ENCODE measurements at places on chromosomes 12 and 14.

GRCh38 chr12:15278816-15279658, 43.3 kb upstream of the PTPRO start:
- no peak for DNase-seq

DNA sequence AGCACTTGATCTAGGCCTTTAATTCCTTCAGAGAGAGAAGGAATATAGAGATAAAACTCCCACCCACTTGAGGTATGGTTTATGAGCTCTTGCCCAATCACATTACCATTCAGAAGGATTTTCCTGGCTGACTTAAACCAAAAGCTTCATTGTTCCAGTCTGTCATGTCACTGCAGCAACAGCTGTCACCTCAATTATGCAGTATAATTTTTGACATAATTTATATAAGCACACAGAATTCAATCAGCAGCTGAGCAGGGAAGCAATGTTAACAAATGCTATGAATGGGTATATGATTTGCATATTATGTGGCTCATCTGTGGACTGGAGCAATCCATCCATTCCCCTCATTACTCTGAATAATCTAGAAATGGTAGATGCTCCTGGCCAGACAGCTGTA, 40.3 kb downstream of the CBX5 start:
- DNase-seq, result no peak

DNA sequence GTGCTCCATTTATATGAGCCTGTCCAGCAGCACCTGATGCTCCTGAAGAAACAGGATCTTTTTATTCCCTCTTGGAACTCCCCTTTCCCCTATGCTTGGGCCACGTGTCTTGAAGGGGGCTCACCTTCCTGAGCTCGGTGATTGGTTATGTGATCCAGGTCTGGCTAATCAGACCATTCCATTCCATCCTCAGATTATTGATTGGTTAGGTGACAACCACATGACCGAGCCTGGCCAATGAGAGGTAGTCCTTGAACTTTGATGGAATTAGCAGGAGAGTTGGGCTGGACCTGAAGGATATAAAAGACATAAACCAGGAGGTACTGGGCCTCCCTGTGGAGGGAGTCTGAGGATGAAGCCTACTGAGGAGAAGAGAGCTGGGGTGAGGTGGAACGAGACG, 216.6 kb upstream of the LHX5 start:
- no peak for DNase-seq

DNA sequence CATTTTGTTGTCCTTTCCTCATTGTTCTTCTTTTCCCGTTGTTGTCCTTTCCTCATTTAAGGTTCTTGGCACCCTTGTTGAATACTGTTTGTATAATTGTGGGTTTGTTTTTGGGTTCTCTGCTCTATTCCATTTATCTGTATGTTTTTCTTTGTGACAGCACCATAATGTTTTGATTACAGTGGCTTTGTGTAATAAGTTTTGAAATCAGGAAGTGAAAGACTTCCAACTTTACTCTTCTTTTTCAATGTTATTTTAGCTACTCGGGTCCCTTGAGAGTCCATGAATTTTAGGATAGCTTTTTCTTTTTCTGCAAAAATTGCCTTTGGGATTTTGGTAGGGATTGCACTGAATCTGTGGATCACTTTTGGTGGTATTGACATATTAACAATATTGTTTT, 28.1 kb downstream of the ETNK1 start:
- DNase-seq, result no peak

GRCh38 chr12:29048787-29049186, 100.3 kb upstream of the FAR2 start:
- no peak for DNase-seq

- DNase-seq, result no peak
Measured at GRCh38 chr14:88605594-88605993, 42.8 kb downstream of the ZC3H14 start.

DNA sequence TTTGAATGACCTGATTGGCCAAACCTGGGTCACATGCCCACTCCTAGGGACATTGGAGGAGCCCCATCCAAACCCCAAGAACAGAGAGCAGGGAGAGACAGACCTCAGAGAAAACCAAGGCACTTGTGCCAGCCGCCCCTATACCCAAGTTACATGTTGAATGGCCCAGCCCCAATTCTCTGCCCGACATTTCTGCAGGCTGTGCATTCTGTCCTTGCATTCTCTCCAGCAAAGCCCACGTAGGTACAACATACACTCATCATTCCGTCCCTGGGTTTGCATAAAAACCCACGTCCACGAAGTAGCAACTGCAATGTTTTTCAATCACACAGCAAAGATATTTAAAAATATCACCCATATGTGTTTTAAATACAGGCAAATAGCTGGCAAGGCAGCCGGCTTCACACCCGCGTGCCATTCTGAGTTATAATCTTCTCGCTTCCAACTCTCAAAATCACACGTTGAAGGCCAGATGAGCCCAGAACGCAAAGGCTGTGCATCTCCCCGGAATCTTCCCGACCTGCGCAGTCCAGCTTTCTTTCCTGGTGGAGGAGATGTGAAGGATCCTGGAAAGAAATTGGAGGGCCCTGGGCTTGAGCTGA, 91.7 kb upstream of the MYL2 start:
- DNase-seq, result no peak

- DNase-seq, result no peak
Measured at GRCh38 chr12:89513544-89513943, 11.1 kb downstream of the GALNT4 start.

DNA sequence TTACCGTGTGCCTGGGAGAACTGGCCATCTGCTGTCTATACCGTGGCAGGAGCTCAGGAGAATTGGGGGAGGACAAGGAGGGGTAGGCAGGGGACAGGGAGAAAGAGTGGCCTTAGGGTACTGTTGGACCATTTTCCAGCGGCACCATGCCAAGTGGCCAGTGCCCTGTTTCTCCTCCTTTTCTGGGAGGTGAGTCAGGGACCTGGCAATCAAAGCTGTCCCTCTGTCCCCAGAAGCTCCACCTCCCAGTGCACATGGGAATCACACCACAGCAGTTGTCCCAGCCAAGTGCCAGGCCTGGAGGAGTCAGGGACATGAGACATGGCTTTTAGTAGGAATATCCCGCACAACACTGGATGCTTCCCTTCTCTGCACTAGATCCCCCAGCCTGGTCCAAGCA, 118.0 kb downstream of the GCH1 start:
- DNase-seq, result no peak

- DNase-seq, result no peak
Measured at GRCh38 chr14:54109521-54110120, 153.0 kb upstream of the BMP4 start.

- DNase-seq, result no peak
Measured at GRCh38 chr12:94338006-94338794, 121.5 kb downstream of the CEP83 start.

GRCh38 chr12:117282490-117282889, 78.9 kb downstream of the NOS1 start:
- no peak for DNase-seq

DNA sequence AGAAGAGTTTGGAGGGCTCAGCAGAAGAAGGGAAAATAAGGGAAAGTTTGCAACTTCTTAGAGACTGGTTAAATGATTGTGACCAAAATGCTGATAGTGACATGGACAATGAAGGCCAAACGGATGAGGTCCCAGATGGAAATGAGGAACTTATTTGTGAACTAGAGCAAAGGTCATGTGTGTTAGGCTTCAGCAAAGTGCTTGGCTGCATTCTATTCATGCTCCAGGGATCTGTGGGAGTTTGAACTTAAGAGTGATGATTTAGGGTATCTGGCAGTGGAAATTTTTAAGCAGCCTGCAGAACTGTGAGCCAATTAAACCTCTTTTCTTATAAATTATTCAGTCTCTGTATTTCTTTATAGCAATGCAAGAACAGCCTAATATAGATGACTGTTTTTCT, 88.9 kb upstream of the ARHGAP5 start:
- DNase-seq, result no peak

- no peak for DNase-seq
Measured at GRCh38 chr12:2027351-2027750, 23.1 kb upstream of the DCP1B start.

DNA sequence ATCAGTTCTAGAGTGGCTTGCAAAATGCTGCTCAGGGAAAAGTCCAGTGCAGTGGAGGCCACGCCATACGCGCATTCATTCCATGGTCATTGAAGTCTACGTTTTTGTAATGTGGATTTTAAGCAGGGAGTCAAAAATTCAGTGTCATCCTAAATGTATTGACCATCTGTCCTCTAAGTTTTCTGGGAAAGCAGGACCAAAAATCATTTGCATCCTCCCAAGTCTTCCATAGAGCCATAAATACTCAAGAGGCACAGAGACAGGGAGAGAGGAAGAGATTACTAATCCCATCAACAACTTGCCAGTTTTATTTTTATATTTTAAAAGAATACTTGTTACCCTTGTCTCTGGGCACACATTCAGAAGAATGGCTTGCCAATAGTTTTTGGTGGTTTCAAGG, 36.9 kb downstream of the RHOJ start:
- DNase-seq, result no peak

DNA sequence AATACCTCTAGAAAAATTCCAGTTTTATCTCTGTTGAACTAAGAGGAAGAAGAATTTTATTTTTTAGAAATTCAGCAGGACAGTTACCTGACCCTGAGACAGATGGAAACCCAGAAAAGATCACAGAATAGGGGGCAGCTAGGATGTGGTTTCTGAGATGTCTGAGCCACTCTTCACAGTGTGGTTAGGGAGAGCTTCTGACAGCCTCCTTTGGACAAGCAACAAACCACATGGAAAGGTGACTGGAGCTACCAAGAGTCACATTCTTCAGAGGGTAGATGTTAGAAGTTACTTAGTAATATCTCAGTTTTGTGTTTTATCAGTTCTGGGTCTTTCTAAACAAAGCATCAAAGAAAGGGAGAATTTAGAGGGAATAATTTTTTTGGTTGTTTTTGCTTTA, 117.3 kb upstream of the NAP1L1 start:
- no peak for DNase-seq

DNA sequence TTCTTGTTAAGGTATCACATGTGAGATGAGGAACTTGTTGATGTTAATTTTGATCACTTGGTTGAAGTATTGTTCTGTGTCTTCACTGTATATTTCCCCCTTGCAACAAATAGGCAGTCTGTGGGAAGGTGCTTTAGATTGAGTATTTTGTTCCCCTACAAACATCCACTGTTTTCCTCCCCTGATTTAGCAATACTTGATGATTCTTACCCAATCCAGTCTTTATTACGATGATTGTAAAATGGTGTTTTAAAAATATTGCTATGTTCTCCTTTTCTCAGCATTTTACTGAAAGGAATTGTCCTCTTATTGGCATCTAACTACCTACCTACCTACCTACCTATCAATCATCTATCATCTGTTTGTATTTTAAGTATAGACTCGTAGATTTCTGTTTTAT, 66.3 kb downstream of the ETNK1 start:
- no peak for DNase-seq

DNA sequence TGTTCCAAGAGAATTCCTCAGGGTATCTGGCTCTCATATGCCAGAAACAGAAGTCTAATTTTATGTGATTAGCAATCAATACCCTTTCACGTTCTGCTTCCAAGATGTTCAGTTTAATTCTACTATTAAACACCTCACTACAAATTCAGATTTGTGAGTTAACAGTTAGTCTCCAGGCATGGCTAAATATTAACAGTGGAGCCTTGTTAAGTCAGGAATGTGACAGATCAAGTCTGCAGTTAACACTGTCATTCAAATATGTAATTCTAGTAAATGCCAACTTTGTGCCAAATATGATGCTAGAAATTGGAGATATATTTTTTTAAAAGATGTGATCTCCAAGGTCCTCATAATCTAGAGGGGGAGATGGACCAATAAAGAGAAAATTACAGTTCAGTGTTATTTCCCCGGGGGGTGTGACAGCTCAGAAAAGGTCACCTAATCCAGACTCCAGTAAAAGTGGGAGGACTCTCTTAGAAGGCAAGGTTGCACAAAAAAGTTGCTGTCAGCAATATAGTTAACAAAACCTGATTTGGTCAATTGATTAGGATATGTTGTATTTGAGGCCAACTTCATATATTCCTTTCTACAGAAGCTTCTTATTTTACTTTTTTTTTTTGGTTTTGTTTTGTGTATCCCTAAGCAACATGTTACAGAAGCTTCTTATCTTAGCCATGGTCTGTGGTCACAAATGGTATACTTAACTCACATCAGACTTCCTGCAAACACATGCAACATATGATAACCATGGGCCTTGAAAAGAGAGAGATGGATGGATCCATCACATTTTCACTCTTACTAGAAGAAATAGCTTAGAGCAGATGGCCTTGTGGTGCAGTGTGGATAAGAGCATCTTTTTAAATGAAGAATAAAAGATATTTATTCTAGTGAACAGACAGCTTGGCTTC, 18.4 kb upstream of the RNU6-7 start:
- no peak for DNase-seq

- peak; percentile 16 for DNase-seq
Measured at GRCh38 chr12:90953956-90954421, 987 bp downstream of the CCER1 start.

DNA sequence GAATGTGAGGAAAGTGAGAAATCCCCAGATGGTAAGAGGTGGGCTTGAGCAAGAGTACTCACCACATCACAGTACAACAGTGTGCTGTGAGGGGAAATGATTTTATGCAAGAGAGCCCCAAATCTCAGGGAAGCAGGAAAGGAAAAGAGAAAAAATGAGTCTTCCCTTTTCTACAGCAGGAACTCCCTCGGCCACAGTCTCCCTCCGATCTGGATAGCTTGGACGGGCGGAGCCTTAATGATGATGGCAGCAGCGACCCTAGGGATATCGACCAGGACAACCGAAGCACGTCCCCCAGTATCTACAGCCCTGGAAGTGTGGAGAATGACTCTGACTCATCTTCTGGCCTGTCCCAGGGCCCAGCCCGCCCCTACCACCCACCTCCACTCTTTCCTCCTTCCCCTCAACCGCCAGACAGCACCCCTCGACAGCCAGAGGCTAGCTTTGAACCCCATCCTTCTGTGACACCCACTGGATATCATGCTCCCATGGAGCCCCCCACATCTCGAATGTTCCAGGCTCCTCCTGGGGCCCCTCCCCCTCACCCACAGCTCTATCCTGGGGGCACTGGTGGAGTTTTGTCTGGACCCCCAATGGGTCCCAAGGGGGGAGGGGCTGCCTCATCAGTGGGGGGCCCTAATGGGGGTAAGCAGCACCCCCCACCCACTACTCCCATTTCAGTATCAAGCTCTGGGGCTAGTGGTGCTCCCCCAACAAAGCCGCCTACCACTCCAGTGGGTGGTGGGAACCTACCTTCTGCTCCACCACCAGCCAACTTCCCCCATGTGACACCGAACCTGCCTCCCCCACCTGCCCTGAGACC, 7.8 kb downstream of the ATN1 start:
- no peak for DNase-seq

Measured in stimulated activated CD4-positive, alpha-beta T cell treated with anti-CD3 and anti-CD28 coated beads, Interleukin-1b, Interleukin-23, amount 100 ng/mL, for 48 hours (primary cell).